ENCODE measurements at places on chromosomes 6 and 20.

DNA sequence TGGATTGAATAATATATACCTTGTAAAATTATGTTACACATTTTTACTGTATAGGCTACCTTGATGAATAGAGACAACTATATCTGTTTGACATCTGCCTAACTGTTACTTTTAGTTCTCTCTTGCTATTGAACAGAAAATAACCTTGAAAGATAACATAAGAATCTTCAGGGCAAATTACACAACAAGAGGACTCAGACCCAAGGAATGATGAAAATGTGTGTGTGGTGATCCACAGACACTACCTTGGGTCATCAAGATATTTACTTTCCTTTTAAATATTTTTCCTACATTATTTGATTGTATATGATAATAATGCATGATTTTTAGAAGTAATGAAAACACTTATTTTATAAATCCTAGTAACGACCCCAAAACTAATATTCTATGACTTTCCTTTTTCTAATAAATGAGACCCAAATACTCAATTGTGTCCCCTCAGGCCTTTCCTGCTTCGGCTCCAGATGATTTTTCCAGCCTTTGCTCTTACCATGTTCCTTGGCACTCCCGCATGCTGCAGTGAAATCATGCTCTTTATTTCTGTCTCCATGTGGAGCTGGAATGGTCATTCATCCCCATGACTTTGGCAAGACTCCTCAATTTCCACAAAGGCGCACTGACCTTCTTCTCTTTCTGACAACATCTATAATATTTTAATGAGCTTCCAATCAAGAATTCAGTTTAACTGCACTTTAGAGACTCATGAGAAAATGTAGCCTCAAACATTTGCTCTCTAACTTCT lies 187.6 kb downstream of the EPM2A start:
- DNase-seq: no peak

- DNase-seq: no peak
Measured at GRCh38 chr20:46784436-46785127, 75.1 kb downstream of the SLC2A10 start.

- DNase-seq: peak; percentile 24
Measured at GRCh38 chr6:2396846-2397630, 151.6 kb upstream of the GMDS start.

DNA sequence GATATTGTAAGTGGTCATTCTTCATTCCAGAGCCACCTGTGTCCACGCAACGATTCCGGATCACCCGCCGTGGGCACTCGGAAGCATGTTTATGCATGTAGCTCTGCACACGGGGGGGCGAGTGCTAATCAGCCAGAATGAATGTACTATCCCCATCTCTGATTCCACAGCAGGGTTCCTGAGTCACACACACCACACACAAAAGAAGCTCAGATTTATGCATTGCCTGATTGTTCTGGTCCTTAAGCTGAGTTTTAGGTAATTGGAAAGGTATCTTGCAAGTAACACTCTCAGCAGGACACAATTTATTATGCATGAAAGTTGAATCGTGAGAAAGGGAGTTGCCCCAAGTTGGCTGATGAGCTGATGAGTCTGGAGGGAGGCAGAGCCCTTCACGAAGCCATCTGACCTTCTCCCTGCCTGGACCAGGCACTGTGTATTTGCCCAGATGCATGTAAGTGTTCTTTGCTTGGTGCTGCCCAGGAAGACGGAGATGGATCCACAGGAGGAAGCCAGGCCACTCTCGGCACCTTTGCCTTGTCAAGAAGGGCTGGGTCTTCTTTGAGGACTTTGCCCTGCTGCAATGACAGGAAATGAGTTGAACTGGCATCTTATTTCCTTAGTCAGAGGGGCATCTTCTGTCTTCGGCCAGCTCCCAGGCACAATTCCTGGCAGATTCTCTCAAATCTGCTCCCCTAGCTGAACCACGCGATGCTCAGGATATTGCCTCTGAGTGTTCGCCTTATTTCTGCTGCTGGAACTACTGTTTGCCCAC lies 141.1 kb downstream of the SYNDIG1 start:
- DNase-seq: no peak
